Liver (tissue), 10 donors: ENCODE measurements at places on chromosomes 1 and 21.
A peak's percentile ranks its signal among the peaks of the same experiment; 100 is the strongest.

DNA sequence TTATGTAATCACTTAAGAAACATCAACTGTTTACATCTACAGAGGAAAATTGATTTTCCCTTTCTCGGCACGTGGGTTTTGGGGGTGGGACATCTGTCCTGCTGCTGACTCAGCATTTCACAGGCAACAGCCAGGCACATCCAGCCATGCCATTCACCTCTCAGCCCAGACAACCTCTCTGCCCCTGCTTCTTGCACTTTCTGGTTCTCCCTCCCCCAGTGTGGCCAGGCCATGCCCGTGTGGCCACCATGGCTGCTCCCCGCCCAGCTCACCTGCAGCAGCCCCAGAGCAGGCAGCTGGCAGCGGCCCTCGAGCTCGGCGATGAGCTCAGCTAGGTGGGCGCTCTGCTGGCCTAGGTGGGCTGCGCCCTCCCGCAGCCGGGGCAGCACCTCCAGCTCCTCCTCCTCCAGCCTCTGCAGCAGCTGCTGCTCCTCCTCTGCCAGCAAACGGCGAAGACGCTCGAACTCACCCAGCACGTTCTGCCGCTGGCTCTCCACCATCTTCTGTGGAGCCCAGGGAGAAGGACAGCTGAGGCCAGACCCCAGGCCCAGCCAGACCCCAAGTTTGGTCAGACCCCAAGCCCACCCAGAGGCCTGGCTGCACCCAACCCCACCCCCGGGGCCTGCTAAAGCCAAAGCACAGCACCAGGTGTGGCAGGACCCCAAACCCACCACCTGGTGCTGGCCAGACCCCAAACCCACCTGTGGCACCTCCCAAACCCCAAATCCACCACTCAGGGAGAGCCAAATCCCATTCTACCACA, 5.8 kb downstream of the TRIM11 start:
- no peak overlapping the region for H3K4me3 ChIP-seq
- peaks cover 4% of the 10 kb centered on the region for H3K36me3 ChIP-seq
- H3K27me3 ChIP-seq, result no peaks in the 10 kb centered on the region
- no peak overlapping the region for H3K27ac ChIP-seq

DNA sequence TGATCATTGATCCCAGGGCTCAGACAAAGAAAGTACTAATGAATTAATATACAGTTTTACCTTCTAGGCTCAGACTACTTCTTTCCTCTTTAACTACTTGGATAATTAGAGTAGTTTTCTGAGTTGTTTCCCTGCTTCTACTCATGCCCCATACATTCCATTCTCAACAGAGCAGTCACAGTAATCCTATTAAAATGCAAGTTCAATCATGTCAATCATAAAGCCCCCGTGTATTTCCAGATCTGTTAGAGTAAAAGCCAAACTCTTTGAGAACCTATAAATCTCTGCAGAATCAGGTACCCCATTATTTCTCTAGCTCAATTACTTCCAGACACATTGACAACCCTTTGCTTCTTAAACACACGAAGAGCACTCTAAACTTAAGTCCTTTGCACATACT, 242.1 kb upstream of the PRMT6 start:
- H3K36me3 ChIP-seq, result no peaks in the 10 kb centered on the region
- H3K4me3 ChIP-seq, result no peak overlapping the region
- H3K27ac ChIP-seq, result no peak overlapping the region
- DNase-seq, result no peak
- no peaks in the 10 kb centered on the region for H3K27me3 ChIP-seq
- no peaks in the 10 kb centered on the region for H3K4me1 ChIP-seq

GRCh38 chr21:36676039-36676950, 22.6 kb upstream of the SIM2 start:
- DNase-seq, result no peak
- no peak overlapping the region for H3K4me3 ChIP-seq
- no peaks in the 10 kb centered on the region for H3K27me3 ChIP-seq
- H3K36me3 ChIP-seq, result no peaks in the 10 kb centered on the region
- H3K4me1 ChIP-seq, result no peaks in the 10 kb centered on the region

DNA sequence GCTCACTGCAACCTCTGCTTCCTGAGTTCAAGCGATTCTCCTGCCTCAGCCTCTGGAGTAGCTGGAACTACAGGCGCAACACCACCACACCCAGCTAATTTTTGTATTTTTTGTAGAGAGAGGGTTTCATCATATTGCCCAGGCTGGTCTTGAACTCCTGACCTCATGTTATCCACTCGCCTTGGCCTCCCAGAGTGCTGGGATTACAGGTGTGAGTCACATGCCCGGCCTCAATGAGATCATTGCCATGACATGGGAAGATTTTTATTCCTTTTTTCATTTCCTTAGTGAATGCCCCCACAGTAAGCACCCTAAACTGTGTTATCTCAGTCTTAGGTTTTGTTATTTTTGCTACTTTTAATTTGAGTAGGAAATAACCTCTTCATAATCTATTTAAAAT, 977.9 kb downstream of the BRINP3 start:
- no peaks in the 10 kb centered on the region for H3K36me3 ChIP-seq
- no peaks in the 10 kb centered on the region for H3K27me3 ChIP-seq
- DNase-seq, result no peak
- no peaks in the 10 kb centered on the region for H3K4me1 ChIP-seq

DNA sequence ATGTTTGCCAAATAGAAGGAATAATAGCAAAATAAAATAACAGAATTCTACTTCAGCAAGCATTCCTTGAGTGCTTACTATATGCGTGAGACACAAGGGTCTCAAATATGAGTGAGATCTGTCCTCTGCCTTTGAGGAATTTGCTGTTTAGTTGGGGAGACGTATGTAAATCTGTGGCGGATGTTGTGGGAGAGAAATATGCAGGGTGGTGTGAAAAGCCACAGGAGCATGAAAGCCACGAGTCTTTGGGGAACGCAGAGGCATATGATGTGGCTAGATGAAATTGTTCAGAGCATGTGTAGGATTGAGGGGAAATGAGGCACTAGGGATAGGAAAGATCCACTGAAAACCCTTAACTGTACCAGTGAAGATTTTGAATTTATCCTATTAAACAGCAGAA, 244.4 kb downstream of the PBX1 start:
- no peak overlapping the region for H3K4me3 ChIP-seq
- H3K27me3 ChIP-seq, result no peaks in the 10 kb centered on the region
- DNase-seq, result no peak
- H3K4me1 ChIP-seq, result no peaks in the 10 kb centered on the region
- no peak overlapping the region for H3K27ac ChIP-seq
- peaks cover 4% of the 10 kb centered on the region for H3K36me3 ChIP-seq

GRCh38 chr1:178518894-178519293, 6.0 kb downstream of the TEX35 start:
- no peak overlapping the region for H3K4me3 ChIP-seq
- no peaks in the 10 kb centered on the region for H3K27me3 ChIP-seq
- no peaks in the 10 kb centered on the region for H3K36me3 ChIP-seq
- no peak overlapping the region for H3K27ac ChIP-seq

- H3K27ac ChIP-seq, result no peak overlapping the region
- no peaks in the 10 kb centered on the region for H3K4me1 ChIP-seq
- no peak overlapping the region for H3K4me3 ChIP-seq
- DNase-seq, result no peak
- no peaks in the 10 kb centered on the region for H3K27me3 ChIP-seq
Observed at GRCh38 chr1:76572229-76572628, 295.1 kb upstream of the ST6GALNAC5 start.

- no peaks in the 10 kb centered on the region for H3K4me1 ChIP-seq
- H3K27ac ChIP-seq, result no peak overlapping the region
- H3K4me3 ChIP-seq, result no peak overlapping the region
- DNase-seq, result no peak
- H3K27me3 ChIP-seq, result no peaks in the 10 kb centered on the region
- no peaks in the 10 kb centered on the region for H3K36me3 ChIP-seq
Observed at GRCh38 chr21:32203877-32204480, 74.9 kb downstream of the MIS18A start.

- peak; percentile 43 for DNase-seq
- peak overlapping the region; percentile 46 for H3K4me3 ChIP-seq
- H3K27me3 ChIP-seq, result no peaks in the 10 kb centered on the region
- no peaks in the 10 kb centered on the region for H3K4me1 ChIP-seq
- H3K36me3 ChIP-seq, result no peaks in the 10 kb centered on the region
Observed at GRCh38 chr1:148263128-148263905, 111.2 kb upstream of the NBPF11 start.

DNA sequence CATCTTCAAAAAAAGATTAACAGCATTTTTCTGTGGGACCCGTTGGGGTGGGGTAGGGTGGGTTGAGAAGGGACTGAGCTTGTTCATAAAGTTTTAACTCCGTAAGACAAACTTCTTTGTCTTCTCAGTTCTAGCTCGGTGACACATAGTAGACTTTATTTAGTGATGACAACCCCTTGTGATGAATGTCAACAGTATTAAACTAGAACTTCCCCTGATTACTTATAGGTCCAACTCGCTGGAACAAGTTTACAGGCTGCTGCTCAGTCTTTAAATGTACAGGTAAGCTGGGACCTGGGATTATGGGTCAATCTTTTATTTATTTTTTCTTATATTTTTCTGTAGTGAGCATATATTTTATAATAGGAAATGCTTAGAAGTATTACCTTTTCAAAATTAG, 148.4 kb downstream of the CD247 start:
- H3K27ac ChIP-seq, result no peak overlapping the region
- no peaks in the 10 kb centered on the region for H3K27me3 ChIP-seq
- no peak for DNase-seq
- peaks cover 8% of the 10 kb centered on the region for H3K36me3 ChIP-seq
